MM.1S (cell line): ENCODE measurements at places on chromosomes 11 and 22.

GRCh38 chr11:449889-450808, at the start of gene PTDSS2:
Gene PTDSS2, plus strand, starts transcription at chr11:450279. Its CDS starts 177 bp downstream, at chr11:450456.
- peak; percentile 97 for DNase-seq

DNA sequence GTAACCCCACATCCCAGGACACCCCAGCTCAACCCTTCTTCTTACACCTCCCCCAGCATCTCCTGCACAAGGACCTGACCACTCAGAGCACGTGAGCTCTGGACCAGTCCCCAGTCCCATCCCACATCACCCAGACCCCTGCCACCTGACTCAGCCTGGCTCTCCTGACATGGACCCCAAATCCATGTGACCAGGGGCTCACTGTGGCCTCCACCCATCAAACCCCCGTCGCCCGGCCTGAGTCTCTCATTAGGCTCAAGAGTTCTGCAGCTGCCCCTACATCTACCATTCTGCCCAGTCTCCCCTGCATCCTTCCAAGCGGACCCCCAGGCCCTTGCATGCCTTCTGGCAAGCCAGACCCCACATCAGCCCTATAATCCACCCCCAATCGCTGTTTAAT, 1.9 kb upstream of the LIF start:
- DNase-seq, result no peak

GRCh38 chr11:113188371-113188834, 126.0 kb upstream of the TTC12 start:
- DNase-seq, result peak; percentile 80

- no peak for DNase-seq
Measured at GRCh38 chr22:23692598-23693291, 1.9 kb downstream of the RGL4 start.

DNA sequence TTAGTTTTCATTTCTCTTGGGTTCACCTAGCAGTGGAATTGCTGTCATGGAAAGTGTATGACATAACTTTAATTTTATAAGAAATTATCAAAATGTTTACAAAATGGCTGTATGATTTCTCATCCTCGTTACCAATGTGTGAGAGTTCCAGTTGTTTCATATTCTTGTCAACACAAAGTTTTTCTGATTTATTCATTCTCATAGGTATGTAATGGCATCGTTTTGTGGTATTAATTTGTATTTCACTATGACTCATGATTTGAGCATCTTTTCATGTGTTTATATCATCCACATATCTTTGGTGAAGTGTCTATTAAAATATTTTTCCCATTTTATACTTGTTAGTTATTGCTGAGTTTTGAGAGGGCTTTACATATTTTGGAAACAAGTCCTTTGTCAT, 5.5 kb downstream of the FAM111B start:
- no peak for DNase-seq

- no peak for DNase-seq
Measured at GRCh38 chr11:117997823-117998579, 11.8 kb downstream of the IL10RA start.

DNA sequence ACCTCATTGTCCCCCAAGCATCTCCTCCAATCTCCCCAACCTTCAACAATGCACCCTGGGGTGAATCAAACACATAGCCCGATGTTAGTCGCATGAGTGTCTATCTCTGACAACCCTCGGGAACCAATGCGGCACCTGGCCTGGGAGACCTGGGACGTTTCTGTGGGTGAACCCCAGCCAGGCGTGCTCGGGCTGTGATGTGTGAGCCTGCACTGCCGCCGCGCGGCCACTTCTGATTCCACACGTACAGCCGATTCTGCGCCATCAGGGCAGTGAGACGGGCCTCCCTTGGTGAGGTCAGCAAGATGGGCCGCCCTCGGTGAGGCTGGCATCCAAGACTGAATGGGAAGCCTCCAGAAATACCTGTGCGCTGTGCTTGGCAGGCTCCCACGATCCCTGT, 5.2 kb upstream of the H19 start:
- DNase-seq, result no peak

GRCh38 chr11:88420165-88420791, 82.7 kb upstream of the CTSC start:
- DNase-seq, result no peak

GRCh38 chr11:111347723-111348115, 31.4 kb downstream of the POU2AF1 start:
- DNase-seq, result no peak

GRCh38 chr11:69699213-69699612, 4.6 kb downstream of the FGF19 start:
- no peak for DNase-seq

DNA sequence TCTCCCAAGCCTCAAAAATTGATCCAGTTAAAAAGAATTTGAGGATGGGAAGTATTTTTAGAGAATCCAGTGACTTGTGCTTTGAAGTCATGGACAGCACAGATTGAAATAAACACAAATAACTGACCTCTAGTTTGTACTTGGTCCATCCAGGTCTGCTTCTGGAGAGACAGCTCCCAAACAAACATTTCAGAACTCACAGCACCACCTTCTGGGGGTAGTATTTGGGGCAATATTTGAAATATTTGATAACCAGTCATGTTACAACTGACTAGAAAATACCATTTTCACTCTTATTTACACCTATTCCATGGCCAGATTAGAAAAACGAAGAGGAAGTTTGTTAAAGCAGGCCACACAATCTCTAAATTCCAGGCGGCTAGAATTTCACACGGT, 56.2 kb downstream of the CTSC start:
- DNase-seq, result no peak

- DNase-seq, result no peak
Measured at GRCh38 chr11:27076121-27076589, 35.5 kb downstream of the BBOX1 start.

DNA sequence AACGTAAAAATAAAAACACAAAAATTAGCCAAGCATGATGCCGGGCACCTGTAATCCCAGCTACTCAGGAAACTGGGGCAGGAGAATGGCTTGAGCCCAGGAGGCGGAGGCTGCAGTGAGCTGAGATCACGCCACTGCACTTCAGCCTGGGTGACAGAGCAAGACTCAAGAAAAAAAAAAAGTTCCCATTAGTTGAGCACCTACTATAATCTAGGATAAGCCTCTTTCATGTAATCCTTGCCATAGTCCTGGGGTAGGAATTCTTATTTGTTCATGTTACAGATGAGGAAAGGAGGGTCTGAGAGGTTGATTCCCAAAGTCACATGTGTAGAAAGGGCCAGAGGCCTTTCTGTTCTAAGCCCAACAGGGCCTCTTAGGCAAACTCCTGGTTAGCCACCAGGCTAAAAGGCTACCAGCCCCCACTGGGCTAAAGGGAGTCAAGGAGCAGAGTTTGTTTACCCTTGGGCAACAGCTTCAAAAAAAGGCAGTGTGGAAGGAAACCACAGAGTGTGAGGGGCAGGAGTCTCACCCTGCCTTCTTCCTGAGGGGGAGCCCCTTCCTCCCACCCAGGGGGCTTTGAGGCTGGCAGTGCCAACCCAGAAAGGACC, 21.6 kb upstream of the CSNK1E start:
- DNase-seq, result no peak

DNA sequence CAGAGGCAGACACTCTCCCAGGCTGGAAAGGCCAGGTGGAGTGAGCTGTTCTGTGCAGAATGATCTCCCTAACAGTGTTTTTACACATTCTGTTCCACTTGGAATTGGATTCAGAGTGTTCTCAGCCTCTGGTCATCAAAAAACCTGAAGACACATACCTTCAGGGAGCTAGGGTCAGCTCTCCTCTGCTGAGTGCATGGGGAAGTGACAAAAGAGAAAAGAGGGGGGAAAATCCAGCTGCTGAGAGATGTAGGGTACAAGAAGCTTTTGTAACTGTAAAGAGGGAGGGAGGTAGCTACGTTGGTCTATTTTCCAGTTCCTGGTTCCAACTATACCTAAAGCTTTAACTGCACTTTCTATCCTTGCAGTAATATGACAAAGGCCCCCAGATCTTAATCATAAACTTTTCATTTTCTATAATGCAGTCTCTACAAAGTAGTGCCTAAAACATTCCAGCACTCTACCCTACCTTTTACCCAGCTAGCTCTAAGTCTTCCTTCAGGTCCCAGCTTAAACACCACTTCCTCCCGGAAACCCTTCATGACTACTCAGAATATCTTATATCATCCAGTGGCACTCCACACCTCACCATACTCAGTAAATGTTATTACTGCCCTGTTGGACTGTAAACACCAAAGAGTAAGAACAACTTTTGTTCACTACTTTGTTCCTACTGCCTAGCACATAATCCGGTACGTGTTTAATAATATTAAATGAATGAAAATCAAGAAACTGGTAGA, 9.2 kb downstream of the MAPK1 start:
- no peak for DNase-seq

DNA sequence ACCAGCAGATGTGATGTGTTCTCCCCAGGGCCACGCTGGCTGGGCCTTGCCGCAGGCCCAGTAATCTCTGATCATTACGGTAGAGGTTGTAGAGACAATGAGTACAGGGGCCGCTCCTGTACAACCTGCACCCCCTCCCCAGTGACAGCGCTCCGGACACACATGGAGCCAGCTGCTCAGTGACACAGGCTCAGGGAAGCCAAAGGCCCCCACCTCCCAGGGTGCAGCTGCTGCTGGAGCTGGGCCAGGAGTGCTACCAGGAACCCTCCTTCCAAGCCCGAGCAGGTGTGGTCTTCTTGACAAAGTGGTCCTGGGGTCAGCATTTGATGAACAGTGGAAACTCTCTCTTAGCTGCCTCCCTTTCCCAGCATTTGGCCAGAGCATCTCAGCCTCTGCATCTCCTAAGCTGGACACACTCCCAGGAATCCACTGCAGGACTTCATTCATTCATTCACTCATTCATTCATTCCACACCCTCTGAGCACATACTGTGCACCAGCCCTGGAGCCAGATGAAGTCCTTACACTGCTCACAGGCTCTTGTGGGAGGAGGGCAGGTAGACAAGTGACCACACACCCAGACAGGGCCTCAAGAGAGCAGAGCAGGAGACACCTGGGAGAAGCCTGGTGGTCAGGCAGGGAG, 49.6 kb upstream of the MPEG1 start:
- DNase-seq, result no peak

DNA sequence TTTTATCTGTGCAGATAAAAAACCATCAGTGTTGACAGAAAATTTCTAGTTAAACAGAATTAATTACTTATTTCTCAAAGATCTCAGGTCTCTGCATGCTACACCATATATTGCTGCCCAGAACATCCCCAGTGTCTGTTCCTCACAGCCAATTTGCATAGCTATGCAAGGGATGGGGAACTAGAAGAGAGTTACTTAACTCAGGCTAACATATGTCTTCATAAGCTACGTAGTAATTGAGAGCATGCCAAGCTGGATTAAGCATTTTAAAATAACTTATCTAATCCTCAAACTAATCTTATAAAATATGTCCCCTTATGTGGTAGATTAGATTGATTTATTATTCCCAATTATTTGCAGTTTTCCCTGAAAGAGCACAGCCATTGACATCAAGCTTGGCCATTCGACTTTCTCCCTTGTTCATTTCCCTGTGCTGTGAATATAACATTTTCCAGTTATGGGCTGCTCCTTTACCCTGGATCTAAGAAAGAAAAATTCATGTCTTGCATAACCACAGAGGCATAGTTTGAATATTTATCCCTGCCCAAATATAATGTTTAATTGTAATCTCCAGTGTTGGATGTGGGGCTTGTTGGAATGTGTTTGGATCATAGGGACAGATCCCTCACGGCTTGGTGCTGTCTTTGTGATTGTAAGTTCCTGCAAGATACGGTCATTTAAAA, 69.1 kb downstream of the C11orf87 start:
- no peak for DNase-seq

DNA sequence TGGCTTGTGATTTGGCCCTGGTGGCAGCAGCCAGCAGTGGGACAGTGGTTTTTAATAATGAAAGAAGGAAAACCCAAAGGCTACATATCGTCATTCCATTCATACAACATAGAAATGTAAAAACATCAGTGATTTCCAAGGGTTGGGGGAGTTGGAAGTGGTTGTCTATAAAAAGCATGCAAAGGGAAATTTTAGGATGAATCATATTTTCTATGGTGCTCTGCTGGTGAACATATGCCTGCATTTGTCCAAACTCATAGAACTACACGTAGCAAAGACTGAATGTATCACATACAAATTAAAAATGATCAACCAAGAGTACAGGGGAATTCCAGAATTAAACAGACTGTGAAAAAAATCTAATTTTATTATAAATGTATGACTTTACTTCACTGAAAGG, 11.1 kb downstream of the OR5B3 start:
- DNase-seq, result no peak

DNA sequence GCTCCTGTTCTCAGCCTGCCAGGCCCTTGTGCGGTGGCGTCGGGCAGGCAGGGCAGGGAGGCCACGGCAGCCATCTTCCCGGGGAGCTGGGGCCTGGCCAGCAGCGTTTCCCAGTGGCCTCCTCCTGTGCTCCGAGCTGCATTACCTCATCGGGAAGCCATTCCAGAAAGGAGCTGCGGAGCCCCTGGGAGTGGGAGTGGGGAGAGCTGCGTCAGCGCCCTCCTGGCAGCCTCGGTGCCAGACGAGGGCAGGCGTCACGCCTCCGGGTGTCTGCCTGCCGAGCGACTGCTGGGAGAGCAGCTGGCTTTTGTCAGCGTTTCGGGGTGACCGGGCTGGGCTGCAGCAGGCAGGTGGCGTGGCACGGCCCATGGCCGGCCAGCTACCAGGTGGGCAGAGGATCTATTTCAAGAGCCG, 30.9 kb upstream of the WNT7B start:
- DNase-seq, result no peak

DNA sequence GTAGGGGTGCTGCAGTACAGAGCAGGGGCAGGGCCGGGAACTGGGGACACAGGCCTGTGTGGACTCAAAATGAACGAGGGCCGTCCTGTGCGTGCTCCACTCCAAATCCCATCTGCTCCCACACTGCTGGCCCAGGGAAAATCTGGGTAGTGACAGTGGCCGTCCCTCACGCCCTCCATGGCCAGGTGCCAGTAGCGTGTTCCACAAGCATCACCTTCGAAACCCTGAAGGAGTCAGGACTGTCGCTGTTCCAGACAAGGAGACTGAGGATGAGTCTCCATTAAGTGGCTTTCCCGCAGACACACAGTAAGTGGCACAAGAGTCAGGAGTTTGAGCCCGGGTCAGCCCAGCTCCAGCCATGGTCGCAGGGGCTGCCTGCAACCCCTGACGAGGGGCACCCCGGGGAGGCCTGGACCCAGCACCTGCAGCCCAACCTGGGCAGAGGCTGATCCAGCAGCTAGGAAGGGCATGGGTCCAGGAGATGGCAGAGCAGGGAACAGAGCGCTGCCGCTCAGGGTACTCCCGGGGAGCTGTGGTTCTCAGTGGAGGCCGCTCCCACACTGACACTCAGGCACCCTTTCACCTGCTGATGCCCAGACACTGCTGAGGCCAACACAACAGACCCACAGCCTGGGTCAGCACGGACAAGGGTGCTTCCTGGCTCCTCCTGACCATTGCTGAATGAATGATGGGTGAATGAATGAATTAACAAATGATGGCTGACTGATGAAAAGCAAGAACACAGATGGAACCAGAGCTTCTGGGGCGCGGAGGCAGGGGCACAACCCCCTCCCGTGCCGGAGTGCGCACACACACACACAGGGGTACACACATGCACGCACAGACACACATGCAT, 35.3 kb downstream of the IGF2 start:
- no peak for DNase-seq
